ENCODE measurements at places on chromosomes 12 and 14.
A peak's percentile ranks its signal among the peaks of the same experiment; 100 is the strongest.

DNA sequence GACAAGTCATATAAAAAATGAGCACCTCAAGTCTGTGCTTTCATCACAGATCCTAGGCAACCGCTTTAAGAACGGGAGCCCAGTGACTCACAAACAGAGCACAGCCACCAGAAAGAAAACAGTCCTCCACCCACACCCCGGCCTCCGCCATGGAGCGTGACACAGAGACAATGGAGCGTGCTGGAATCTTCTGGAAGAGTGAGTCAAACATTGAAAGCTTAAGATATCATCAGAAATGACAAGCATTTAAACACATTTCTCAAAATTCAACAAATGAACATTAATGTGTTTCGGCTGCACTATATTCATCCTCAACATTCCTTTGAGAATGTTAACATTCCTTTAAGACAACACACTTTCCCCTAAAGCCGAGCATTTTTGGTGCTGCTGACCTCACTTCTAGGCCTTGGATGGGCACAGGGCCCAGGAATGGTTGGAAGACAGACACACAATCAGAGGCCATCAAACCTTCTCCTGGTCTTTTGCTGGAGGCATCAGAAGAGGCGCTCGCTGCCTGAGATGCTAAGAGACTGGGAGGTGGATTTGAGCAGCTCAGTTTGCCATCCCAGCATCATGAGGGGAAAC lies 23.6 kb upstream of the TMEM132D start:
- DNase-seq = no peak

DNA sequence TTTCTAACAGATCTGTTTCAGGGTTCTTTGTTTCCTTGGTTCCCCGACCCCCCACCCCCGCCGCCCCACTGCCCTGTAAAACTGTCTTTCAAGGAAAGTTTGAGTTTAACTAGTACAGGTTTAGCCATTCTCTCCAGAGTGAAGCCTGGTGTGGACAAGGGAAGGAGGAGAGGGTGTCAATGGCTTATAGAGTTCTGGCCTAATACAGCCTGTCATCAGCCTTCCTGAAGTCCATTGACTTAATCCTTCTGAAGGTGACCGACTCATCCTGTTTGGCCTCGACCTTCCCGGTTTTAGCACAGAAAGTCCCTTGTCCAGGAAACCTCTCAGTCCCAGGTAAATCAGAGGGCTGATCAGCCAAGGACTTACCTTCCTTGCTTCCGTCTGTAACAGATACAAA lies 11.0 kb upstream of the P2RX4 start:
- DNase-seq = no peak

- DNase-seq = peak; percentile 64
Measured at GRCh38 chr12:94140556-94140955, 7.8 kb upstream of the PLXNC1 start.

DNA sequence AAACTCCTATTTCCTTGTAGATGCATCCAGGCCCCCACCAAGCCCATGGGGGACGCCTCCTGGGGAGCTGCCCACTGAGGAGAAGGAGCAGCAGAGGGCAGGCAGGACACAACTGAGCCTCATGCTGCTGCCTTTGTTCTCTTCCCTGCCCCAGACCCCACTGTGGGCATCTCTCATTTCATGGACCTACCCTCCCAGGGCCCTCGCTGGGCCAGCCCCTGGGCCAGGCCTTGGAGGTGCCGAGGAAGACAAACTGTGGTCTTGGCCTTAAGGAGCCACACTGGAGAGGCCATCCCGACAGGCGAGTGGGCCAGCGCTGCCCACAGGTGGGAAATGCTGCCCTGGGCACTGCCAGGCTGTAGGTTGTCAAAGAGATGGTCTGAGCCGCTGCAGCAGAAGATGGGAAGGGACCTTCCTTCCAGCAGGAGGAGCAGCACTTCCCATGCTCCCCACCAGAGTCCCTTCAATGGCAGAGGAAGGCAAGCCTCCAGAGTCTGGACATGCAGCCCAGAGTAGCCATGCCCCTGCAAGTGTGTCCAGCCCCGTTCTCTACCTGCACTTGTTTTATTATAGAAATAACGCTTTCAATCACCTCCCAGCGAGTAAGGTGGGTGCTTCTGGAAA lies 147.4 kb downstream of the BCL11B start:
- DNase-seq = no peak

- no peak for DNase-seq
Measured at GRCh38 chr12:114735011-114735410, 51.0 kb upstream of the TBX3 start.

- DNase-seq = no peak
Measured at GRCh38 chr14:103710771-103711377, 4.4 kb downstream of the XRCC3 start.

- no peak for DNase-seq
Measured at GRCh38 chr14:54483846-54484245, 4.9 kb downstream of the GMFB start.
